Stimulated activated CD8-positive, alpha-beta memory T cell treated with anti-CD3 and anti-CD28 coated beads, Interleukin-4, amount 100 ng/mL, for 4 hours (primary cell): ENCODE measurements at places on chromosomes 7 and 10.

DNA sequence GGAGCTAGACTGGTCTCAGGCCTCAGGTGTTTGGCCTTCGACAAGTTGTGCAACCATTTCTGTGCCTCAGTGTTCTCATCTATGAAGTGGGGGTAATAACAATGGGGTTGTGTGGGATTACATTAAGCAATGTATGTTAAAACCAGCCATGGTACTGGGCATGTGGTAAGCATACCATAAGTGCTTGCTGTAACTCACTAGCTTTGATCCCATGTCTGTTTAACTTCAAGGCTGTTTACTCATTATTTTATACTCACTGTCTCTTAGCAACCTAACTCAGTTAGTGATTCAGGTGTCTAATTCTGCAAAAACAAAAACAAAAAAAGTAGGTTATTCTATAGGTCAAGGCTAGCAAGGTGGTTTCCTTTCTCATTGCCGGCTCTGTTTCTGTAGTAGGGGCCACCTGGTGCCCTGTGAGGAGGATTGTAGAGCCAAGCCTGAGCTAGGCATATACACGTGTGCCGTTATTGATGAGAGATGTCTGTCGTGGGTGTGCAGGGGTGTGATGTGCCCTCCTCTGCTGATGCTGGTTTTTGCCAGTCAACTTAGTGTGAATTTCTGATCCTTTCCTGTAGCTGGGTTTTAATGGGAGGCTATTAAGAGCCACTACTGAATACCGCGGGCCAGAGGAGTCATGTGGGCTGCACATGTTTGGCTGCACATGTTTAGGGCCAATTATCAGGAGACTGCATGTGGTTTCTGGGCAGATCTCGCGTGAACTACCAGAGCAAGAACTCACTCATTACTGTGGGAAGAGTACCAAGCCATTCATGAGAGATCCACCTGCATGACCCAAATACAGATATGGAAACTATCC lies 56.2 kb downstream of the EEPD1 start:
- DNase-seq: no peak

- no peak for DNase-seq
Observed at GRCh38 chr7:137888241-137888640, 41.5 kb upstream of the DGKI start.

GRCh38 chr10:132519382-132520176 lies 18.0 kb upstream of the INPP5A start:
- no peak for DNase-seq

DNA sequence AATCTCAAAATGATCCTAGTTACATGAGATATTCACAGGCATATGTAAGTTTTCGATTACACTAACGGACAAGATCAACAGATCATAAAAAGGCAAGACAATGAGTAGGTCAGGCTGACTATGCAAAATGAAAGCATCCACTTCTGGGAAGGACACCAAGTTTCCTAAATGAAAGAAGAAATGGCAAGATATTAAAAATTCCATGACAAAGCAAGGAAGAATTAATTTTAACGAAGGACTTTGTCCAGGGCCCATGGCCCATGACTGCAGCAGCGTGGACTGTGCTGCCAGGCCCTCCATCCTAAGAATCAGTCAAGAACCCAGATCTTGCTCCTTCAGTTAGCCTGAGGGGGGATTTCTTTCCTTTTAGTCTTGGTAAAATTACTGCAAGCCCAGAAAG lies 182.4 kb upstream of the FRMD4A start:
- DNase-seq: no peak

DNA sequence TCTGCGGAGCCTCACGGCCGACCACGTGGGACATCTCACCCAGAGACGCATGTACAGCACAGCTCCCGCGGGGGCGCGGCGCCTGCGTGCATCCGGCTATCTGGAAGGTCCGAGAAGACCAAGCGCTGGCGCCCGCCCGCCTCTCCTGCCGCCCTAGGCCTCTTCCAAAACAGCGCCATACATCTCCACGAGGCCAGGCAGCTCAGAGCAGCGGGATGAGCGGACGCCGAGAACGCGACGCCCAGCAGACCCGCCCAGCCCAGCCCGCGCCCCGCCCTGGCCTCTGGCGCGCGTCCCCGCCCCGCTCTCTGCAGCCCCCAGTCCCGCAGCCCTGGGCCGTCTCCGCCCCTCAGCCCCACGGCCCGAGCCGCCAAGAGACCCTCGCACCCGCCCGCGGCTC lies 20.3 kb upstream of the LANCL2 start:
- DNase-seq: no peak

GRCh38 chr7:21300692-21301091 lies 127.2 kb upstream of the SP4 start:
- DNase-seq: no peak

DNA sequence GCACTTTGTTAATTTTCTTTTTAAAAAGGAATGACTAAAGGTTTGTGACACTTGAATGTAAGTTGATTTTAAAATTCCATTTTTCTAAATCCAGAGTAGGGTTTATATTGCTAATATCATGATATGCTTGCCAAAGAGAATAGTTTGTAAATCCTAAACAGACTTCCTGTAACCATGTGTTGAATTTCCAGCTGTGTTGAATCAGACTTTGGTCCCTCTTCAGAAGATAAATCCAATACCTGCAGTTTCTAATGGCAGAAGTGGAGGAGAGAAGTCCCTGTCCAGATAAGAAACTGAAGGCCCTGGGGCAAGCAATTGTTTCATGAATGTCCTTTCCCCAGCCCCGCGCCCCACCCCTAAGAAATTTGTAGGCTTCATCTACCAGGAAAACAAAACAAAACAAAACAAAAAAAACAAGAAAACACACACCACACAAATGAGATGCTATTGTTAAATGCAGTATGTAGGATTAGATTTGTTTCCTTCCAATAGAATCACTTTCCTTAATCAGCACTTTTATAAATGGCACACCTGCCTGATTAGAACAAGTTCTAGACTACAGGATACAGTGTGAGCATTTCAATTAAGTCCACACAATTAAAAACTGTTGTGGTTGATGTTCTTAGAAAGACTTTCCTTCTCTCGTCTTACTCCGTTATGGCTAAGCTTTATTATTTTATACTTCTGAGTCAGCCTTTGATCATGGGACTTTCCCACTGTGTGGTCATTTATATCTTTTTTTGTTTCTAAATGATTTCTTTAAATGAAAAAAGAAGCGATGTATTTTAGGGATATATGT lies 122.8 kb downstream of the KAT6B start:
- no peak for DNase-seq

DNA sequence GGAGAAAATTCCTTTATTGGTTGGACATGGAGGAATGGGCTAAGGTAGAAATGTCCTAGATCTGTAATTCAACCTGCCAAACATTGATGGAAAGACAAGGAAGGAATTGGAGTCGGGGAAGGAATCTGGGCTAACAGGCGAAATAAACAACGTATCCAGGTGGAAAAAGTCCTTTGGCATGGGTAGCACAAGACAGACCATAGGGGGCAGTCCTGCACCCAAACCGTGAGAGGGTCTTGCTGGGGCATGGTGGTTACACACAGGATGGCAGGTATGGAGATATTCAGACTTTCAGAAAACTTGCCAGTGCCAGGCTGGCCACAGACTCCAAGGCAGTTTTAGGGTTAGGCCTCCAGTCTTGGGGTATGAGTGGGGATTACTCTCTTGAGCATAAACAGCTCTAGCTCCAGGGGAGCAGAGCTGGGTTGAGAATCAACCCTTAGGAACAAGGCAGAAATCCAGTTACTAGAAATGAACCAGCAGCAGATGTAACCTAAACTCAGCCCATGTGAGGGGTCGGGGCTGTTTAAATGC lies 188.6 kb upstream of the GDF10 start:
- no peak for DNase-seq

DNA sequence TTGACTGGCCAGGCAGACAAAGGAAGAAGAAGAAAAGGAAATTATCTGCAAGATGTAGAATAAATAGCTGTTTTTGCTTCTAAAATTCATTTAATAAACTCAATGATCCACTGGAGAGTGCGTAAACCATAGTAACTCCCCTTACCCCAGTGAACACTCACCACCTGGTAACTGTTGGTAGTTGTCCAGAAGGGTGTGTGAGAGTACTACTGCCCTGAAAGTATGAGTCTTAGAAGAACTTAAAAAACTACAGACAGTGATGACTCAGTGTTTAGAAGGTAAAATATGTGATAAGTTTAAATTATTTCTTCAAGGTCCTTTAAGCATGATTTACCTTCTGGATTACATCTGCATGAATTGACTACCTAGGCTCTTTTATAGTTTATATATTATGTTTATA lies 53.0 kb upstream of the SEMA3A start:
- no peak for DNase-seq

GRCh38 chr7:103076764-103077163 lies 1.8 kb downstream of the ARMC10 start:
- no peak for DNase-seq

GRCh38 chr10:119222966-119223386 lies 15.6 kb downstream of the GRK5 start:
- DNase-seq: no peak

DNA sequence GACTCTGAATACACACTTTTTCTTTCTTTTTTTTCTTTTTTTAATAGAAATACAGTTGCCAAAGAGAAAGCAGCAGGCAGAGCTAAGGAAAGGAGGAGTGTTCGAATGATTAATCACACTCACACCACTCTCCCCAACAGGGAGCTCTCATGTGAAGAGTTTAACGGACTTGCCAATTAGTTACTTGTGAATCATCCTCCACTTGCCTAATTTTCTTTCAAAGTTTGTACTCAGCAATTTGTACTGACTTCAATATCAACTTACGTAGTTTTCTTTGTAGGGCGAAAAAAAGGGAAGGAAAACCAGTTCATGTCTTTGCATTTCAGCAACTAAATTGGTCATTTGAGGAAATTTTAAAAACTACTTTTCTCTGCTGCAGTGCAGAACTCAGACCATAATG lies 109.2 kb downstream of the PIP4K2A start:
- no peak for DNase-seq

GRCh38 chr10:61486251-61486650 lies 33.1 kb upstream of the TMEM26 start:
- DNase-seq: no peak

GRCh38 chr7:124996778-124997177 lies 67.2 kb upstream of the POT1 start:
- DNase-seq: no peak

- no peak for DNase-seq
Observed at GRCh38 chr7:25840209-25840792, 311.7 kb upstream of the NFE2L3 start.

GRCh38 chr10:130817046-130817624 lies 494.4 kb downstream of the TCERG1L start:
- DNase-seq: no peak

DNA sequence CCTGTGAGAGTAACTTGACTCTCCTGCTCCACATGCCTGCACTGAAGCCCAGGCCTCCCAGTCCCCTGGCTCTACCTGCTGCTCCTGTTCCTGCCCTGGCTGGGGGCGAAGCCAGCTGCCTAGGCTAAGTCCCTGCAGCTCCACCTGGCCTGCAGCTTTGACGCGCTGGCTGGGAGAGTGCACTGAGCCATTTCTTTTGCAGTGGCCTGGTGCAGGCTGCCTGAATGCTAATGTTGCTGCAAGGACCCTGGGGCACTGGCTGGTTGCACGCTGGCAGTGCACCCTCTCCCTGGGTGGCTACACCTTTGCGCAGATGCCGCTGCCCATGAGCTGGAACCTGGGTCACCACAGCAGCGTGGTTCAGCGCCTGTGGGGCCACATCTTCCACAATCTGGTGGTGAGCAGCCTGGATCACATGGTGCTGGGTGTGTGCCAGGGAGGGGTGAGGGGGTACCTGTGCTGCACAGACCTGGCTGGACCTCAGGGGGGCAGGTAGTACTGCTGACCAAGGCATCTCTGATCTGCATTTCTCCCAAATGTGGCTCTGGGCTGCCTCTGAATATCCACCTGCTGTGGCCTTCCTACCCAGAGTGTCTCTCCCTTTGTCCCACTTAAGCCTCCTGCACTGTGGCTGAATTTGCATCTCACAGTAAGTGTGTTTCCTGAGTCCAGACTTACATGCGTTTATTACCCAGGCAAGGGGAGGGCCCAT lies 20.0 kb downstream of the IMPDH1 start:
- DNase-seq: no peak

- no peak for DNase-seq
Observed at GRCh38 chr7:106126170-106126938, 14.2 kb upstream of the SYPL1 start.

- DNase-seq: peak; percentile 78
Observed at GRCh38 chr7:151083071-151083823, at the start of gene TMUB1. Gene TMUB1, minus strand, starts transcription at chr7:151083493. Its CDS starts 930 bp downstream, at chr7:151082563.

- DNase-seq: no peak
Observed at GRCh38 chr7:37248396-37248861, 200.2 kb downstream of the ELMO1 start.

DNA sequence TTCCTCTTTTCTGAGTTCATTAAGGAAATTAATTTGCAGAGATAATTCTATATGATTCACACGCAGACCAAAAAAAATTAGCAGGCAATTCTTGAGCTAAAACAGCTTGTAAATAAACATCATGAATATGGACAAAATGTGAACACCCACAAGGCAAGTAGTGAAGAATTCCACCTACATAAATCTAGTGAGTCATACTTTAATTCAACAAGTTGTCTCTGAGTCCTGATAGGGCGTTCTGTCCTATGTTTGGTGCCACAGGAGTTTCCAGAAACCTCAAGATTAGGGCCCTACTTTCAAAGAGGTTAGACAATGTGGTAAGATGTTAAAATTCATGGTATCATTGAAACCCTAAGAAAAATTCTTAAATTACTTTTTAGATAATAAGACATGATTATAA lies 122.3 kb downstream of the SGMS1 start:
- no peak for DNase-seq

GRCh38 chr10:5299950-5300349 lies 64.8 kb upstream of the UCN3 start:
- DNase-seq: no peak

GRCh38 chr7:23277359-23277989 lies 21.7 kb upstream of the MALSU1 start:
- no peak for DNase-seq

GRCh38 chr10:52951824-52952223 lies 179.2 kb upstream of the MBL2 start:
- DNase-seq: no peak

DNA sequence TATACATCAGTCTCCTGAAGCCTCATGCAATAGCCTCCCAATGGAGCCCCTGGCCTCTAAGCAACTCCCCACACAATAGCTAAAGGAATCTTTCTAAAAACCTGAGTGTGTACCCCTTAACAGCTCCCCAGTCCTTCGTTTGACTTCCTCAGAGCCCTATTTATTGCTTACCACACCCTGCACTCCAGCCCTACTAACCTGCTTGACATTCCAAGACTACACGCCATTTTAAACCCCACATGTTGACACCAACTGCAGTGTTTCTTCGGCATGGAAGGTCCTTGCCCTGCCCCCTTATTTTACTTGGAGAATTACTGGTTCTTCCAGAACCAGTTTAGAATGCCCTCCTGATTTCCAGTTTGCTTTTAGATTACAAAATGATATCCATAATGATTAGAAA lies 10.8 kb downstream of the SRPK2 start:
- DNase-seq: no peak
